ENCODE measurements at places on chromosomes 7 and 10. TPM values are rescaled to one million over a fixed set of nuclear protein-coding genes. Genes with fewer than 3 reads are reported as not detected.

DNA sequence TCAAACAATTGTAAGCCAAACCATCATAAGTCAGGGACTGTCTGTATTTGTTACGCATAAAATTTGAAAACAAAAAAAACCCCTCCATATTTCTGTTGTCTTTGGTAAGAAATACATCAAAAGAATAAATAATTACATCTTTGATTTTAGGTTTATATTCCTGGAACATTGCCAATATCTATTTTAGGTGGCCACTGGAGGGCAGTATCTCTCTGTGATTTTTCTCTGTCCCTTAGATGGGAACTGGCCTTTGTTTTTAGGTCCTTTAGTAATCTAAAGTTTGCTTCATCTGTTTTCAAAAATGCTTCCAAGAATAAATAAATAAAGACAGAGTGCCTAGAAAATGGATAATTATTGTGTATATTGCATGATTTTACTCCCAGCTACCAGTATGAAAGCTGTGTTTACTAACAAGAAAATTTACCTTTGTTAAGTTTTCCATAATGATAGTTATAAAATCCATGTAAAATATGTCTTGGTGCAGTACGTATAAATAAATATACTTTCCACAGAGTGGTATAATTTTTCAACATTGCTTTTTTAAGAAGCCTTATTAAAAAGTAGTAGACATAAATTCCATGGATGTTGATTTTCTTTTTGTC, 64.2 kb downstream of the PHYHIPL start:
- no peak for DNase-seq
- no peaks in the 10 kb centered on the region for H3K4me1 ChIP-seq
- H3K27ac ChIP-seq, result no peak overlapping the region
- no peaks in the 10 kb centered on the region for H3K27me3 ChIP-seq

DNA sequence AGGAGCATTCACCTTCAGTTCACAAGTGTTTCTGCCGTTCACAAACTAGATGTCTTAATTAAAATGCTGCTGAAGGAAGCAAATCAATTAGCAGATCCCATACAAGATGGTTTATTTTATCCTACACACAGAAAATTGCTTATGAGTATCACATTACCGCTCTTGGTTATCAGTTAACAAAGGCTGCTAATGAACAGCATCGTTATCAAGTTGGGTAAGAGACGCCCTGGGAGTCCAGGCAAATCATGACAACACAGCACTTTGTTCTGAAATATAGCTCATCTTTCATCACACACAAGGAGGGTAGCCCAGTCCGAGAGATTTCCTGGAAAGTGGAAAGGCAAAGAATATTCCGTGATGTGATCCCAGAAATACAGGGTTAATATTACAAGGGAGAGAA, 20.8 kb upstream of the FAM170B start:
- H3K27ac ChIP-seq, result no peak overlapping the region
- H3K36me3 ChIP-seq, result no peaks in the 10 kb centered on the region
- DNase-seq, result no peak
- H3K4me1 ChIP-seq, result no peaks in the 10 kb centered on the region
- no peak overlapping the region for H3K4me3 ChIP-seq

GRCh38 chr10:132544744-132545658, 7.4 kb downstream of the INPP5A start:
- peaks cover 48% of the 10 kb centered on the region for H3K4me1 ChIP-seq
- no peak for DNase-seq
- H3K4me3 ChIP-seq, result peak overlapping the region; percentile 55
- no peaks in the 10 kb centered on the region for H3K36me3 ChIP-seq

DNA sequence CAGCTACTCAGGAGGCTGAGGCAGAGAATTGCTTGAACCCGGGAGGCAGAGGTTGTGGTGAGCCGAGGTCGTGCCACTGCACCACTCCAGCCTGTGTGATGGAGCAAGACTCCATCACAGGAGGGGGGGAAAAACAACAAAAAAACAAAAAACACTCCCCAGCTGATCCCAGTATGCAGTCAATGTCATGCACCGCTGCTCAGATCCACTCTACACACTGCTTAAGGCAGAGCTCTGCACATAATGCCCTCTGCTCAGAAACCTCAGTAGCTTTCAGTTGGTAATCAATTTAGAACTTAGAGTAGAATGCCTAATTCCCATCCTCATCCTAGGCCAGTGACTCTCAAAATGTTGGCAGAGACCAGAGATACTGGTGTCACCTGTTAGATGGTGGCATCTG, 43.9 kb downstream of the PDSS1 start:
- H3K4me1 ChIP-seq, result no peaks in the 10 kb centered on the region
- H3K27me3 ChIP-seq, result no peaks in the 10 kb centered on the region
- no peak for DNase-seq
- no peak overlapping the region for H3K27ac ChIP-seq

DNA sequence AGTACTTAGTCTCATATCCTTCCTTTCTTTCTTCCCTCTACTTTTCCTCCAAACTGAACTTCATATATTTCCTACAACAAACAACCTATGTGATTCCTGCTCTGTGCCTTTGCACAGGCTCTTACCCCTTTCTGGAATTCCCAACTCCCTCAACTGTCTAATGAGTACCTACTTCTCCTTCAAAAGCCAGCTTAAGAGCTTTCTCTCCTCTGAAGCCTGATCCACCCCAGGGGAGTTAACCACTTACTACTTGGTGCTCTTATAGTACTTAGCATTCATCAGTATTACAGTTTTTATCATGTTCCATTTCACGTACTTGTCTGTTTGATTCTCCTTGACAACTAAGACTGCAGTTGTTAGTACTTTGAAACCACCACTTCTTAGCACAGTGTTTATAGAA, 246.1 kb downstream of the LRRTM3 start:
- H3K4me1 ChIP-seq, result no peaks in the 10 kb centered on the region
- no peaks in the 10 kb centered on the region for H3K36me3 ChIP-seq
- no peak overlapping the region for H3K4me3 ChIP-seq
- DNase-seq, result no peak

GRCh38 chr10:73858013-73858708, 16.2 kb downstream of the CAMK2G start:
- no peaks in the 10 kb centered on the region for H3K27me3 ChIP-seq
- H3K36me3 ChIP-seq, result peaks cover 46% of the 10 kb centered on the region
- peaks cover 50% of the 10 kb centered on the region for H3K4me1 ChIP-seq
- DNase-seq, result no peak
- H3K4me3 ChIP-seq, result no peak overlapping the region
- H3K27ac ChIP-seq, result no peak overlapping the region

- H3K27ac ChIP-seq, result peak overlapping the region; percentile 82
- H3K27me3 ChIP-seq, result no peaks in the 10 kb centered on the region
- peaks cover 60% of the 10 kb centered on the region for H3K4me1 ChIP-seq
- H3K4me3 ChIP-seq, result peak overlapping the region; percentile 91
- DNase-seq, result peak; percentile 49
- no peaks in the 10 kb centered on the region for H3K36me3 ChIP-seq
Measured at GRCh38 chr7:77799078-77799964, 748 bp downstream of the PHTF2 start.

DNA sequence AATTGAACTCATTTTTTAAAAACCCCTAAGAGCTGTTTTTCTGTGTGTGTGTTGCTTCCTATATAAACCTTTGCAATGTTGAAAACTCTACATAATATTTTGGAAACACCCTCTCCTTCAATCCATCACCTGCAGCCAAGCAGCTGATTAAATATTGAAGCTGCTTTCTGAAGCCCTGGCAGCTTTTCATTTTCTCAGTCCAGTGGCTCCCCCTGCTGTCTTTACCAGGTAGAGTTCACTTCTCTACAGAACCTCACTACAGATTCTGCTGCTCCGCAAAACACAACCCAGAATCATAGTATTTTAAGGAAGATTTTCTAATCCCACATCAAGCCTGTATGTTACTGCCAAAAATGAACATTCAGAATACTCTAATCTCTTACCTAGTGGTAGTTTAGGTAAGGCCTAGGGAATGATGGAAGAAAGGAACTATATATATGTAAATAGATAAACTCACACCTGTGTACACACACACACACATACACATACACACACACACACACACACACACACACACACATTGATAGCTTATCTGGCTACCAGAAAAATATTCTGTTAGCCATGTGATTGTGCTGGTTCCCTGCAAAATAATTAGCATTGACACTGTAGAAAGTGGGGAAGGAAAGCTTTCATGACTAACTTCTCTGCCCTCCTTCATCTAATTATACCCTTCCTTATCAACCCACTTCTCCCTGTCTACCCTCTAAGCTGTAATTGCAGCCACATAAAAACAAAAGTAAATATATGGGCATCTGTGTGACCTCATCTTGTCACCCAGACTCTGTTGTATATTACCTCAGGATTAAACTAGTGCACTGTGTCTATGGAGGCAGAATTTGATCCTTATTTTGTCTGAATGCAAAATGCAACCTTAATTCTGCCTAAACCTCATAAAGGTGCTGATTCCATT, 229.5 kb upstream of the FZD1 start:
- no peaks in the 10 kb centered on the region for H3K36me3 ChIP-seq
- no peaks in the 10 kb centered on the region for H3K27me3 ChIP-seq
- no peak overlapping the region for H3K4me3 ChIP-seq
- DNase-seq, result no peak
- no peaks in the 10 kb centered on the region for H3K4me1 ChIP-seq
- H3K27ac ChIP-seq, result no peak overlapping the region

GRCh38 chr7:53611043-53611442, 575.6 kb downstream of the POM121L12 start:
- H3K36me3 ChIP-seq, result no peaks in the 10 kb centered on the region
- H3K4me3 ChIP-seq, result no peak overlapping the region
- H3K27me3 ChIP-seq, result no peaks in the 10 kb centered on the region
- no peaks in the 10 kb centered on the region for H3K4me1 ChIP-seq
- no peak overlapping the region for H3K27ac ChIP-seq

DNA sequence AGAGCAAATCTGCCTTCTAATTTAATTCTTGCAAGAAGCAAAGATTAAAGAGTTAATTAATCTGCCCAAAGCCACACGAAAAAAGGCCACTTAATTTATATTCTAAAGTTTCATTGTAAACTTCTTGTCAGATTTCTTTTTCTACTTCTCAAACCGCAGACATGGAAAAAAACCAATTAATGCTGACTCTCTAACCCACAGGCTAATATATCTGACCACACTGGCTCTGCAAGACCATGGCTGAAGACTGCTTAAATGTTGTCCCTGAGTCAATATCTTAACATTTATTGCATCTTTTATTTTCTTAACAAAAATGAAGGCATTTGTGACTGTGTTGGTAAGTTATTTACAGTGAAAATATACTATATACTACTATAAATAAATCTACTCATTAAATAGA, 234.0 kb upstream of the SP8 start:
- no peak overlapping the region for H3K4me3 ChIP-seq
- H3K36me3 ChIP-seq, result no peaks in the 10 kb centered on the region
- H3K4me1 ChIP-seq, result no peaks in the 10 kb centered on the region
- no peak for DNase-seq

DNA sequence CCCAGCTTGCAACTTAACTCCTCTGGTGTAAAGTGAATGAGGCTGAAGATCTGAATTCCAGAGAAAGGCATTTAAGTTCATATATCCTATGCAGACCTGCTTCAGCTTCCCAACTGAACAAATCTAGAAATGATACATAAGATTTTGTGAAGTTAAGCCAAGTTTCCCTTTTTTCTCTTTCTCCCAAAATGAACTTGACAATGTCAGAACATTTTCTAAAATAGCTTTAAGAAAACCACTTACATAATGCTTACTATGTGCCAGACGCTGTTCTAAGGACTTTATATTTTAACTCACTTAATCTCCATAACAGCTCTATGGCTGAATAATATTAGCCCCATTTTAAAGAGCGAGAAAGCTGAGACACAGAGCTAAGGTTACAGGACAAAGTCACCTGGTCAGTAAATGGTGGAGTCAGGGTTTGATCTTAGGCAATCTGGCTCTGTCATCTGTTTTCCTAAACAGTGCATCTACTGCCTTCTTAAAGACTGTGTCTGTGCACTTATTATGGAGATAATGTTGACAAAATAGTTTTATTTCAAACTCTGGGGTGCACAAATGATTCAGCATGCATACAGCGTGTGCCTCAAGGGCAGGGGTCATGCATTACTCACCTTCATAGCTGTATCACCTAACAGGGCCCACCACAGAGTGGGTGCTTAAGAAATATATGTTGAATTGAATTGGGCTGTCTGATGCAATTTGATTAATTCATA, 66.8 kb downstream of the RHOBTB1 start:
- H3K36me3 ChIP-seq, result no peaks in the 10 kb centered on the region
- H3K4me1 ChIP-seq, result no peaks in the 10 kb centered on the region
- no peaks in the 10 kb centered on the region for H3K27me3 ChIP-seq
- no peak overlapping the region for H3K27ac ChIP-seq
- no peak overlapping the region for H3K4me3 ChIP-seq

DNA sequence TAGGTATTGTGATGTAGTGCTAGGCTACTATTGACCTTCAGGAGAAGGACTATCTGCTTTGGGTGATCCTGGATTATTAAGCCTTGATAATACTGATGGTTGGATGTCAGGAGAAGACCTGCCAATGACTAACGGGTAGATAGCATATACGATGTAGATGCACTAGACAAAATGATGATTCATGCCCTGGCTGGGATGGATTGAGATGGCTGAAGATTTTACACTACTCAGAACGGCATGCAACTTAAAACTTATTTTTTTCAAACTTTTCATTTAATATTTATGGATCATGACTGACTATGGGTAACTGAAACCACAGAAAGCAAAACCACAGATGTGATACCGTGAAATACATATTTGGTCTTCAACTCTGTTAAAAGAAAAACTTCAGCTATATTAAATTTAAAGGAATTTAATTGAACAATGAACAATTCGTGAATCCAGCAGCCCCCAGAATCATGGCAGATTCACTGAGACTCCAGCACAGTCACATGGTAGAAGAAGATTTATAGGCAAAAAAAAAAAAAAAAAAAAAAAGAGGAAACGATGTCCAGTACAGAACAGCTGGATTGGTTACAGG, 124.6 kb upstream of the CDK13 start:
- peaks cover 6% of the 10 kb centered on the region for H3K27me3 ChIP-seq
- no peak overlapping the region for H3K27ac ChIP-seq
- no peak for DNase-seq
- H3K36me3 ChIP-seq, result no peaks in the 10 kb centered on the region
- no peaks in the 10 kb centered on the region for H3K4me1 ChIP-seq

- no peaks in the 10 kb centered on the region for H3K27me3 ChIP-seq
- no peaks in the 10 kb centered on the region for H3K4me1 ChIP-seq
- H3K36me3 ChIP-seq, result no peaks in the 10 kb centered on the region
- no peak for DNase-seq
Measured at GRCh38 chr7:29935111-29935510, 54.5 kb downstream of the SCRN1 start.

GRCh38 chr7:30522159-30522558, 17.5 kb upstream of the GGCT start:
- H3K4me1 ChIP-seq, result no peaks in the 10 kb centered on the region
- no peaks in the 10 kb centered on the region for H3K36me3 ChIP-seq
- no peaks in the 10 kb centered on the region for H3K27me3 ChIP-seq

The NPSR1 gene
- total RNA-seq, result not detected

The ASB13 gene
- 7.5 TPM for total RNA-seq

The RADIL gene
- 0.04 TPM for total RNA-seq

The GRM3 gene
- total RNA-seq, result not detected

The CNPY1 gene
- not detected for total RNA-seq

The TFR2 gene
- 17.7 TPM for total RNA-seq

The GOLGA7B gene
- 0.29 TPM for total RNA-seq

All from CD8-positive, alpha-beta memory T cell (primary cell).